ENCODE measurements at places on chromosomes 7 and 10.

DNA sequence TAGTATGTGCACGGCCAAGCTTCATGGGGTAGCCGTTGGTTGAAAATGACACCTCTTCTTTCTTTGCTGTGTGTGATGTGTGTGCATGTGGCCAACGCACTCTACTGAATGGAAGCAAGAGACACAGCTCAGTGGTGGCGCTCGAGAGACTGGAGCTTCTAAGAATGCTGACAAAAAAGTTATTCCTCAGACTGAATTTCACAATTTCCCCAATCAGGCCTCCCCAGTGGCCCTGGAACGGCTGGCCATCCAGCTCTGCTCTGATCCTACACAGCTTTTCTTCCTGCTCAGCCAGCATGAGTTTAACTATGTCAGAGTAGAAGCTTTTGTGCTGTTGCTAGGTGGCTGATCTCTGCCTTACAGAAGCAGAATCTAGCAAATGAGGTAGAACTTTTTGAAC lies 186.7 kb upstream of the PLXDC2 start:
- no peak for DNase-seq

DNA sequence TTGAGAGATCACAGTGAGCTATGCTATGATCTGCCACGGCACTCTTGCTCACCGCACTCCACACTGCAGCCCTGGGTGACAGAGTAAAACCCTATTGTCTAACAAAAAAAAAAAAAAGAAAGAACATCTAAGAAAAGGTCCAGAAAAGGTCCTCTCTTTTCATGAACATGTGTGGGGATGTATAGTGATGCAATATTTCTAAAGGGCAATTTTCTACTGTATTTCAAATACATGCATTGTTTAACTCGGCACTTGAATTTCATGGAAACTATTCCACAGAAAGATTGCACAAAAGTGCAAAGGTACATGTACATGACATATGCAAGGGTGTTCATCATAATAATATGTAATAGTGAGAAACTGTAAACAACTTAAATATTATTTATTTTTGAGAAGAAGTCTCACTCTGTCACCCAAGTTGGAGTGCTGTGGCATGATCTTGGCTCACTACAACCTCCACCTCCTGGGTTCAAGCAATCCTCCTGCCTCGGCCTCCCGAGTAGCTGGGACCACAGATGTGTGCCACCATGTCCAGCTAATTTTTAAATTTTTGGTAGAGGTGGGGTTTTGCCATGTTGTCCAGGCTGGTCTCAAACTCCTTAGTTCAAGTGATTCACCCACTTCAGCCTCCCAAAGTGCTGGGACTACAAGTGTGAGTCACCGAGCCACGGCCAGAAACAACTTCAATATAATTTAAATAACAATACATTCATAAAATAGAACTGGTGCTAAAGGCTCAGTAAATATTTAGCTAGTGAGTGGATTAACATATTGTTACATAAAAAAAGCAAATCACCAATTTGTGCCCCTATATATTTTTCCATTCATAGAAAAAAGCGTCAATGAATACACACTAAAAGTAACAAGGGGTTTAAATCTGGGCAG lies 1.3 kb upstream of the PPRC1 start:
- no peak for DNase-seq

GRCh38 chr7:106423111-106423510 lies 138.3 kb upstream of the NAMPT start:
- no peak for DNase-seq

DNA sequence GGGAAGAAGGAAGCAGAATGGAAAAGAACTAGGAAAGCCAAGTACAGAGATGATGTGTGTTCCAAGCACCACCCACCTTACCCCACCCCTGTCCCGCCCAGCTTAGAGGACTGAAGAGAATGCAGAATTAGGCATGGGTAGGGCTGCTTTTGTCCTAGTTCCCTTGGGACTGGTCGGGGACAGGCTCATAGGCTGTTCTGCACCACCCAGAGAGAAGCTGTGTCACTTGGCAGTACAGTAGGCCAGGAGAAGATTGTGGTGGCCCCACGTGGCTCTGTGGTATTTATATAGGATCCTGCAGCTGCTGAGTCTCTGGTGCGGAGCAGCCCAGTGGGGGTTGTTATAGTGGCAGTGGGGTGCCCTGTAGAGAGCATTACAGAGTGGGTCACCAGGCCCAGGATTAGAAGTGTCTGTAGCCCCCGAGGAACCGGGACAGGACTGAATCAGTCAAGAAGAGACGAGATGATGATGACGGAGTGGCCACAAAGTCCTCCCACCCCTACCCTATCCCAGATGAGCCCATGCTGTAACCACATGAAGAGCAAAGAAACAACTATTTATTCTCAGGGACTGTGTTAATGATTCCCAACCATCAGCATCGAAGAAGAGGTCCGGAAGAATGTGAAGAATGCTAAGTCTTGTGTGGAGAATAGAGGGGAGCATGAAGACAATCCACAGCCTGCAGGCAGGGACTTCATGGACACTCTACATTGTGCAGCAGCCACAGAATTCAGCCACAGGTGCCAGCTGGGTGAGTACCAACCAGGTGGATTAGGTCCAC lies 88.9 kb downstream of the C1GALT1 start:
- DNase-seq = no peak

DNA sequence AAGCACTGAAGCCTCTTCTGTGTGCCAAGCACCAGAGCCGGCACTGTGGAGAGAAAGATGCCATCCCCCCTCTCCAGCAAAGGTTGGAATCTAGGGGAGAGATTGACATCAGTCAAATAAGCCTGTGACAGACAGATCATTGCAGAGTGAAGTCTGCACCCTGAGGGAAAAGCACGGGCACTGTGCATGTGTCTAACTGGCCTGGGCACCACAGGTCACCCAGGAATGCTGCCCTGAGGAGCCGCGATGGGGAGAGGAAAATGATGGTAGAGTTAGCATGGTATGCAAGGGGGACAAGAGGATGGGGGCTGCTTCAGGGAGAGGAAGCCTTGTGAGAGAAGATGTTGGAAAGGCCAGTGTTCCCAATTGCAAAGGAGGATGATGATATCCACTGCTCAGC lies 261.0 kb downstream of the GRID1 start:
- DNase-seq = no peak

DNA sequence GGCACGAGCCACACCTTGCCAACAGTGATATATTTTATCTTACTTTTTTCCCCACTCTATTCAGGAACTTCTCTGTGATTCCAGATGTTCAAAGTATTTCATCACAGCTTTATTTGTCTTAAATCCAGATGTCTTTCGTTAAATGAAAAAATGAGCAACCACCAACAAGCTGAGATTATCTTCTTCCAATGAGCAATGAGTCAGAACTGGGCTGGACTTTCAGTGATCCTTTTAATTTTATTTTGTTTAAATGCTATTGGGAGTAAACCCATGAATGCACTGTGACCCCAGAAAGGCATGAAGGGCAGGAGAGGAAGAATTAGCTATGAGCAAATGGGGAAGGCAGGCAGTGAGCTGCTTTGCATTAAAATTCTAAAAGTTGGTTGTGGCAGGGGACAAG lies 77.6 kb upstream of the IMMP2L start:
- DNase-seq = no peak

GRCh38 chr7:150629347-150629746 lies 2.8 kb downstream of the GIMAP6 start:
- DNase-seq = no peak

GRCh38 chr10:49135575-49136313 lies 1.9 kb upstream of the FAM170B start:
- DNase-seq = no peak

- DNase-seq = no peak
Observed at GRCh38 chr7:107208024-107208521, 39.3 kb downstream of the HBP1 start.

DNA sequence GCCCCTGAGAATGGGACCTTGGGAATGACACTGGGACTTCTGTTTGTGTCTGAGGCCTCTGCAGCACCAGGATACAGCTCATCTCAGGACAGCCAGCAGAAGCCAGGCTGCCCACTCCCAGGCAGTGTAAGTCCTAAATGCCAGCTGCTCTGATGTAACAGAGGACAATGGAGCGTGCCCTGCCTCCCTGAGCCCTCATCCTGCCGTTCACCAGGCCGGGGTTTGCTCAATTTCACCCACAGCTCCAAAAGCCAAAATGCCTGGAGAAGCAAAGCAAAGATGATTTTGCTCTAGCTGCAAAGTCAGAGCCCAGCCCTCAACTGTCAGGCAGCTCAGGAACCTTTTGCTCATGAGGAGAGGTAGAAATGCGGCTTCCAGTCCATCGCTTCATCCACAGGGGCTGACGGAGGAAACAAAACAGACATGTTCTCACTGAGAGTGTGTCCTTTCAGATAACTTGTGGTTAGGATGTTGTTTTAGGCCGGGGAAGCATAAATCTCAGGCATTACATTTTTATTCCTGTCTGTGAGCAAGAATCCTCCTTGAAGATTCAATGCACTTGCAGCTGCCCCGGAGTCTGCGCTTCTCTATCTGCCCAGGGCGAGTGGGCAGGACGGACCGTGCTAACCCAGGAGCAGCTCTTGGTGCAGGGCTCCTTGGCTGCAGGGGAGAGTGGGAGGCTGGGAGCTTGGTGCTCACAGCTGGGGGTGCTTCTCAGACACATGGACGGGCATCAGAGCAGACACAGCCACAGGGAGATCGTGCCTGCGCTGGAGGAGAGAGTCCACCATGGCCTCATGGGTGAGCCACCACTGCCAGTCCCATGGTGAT lies 83.2 kb upstream of the CHST15 start:
- DNase-seq = no peak

- no peak for DNase-seq
Observed at GRCh38 chr7:68619526-68619925, 978.7 kb upstream of the AUTS2 start.

- DNase-seq = no peak
Observed at GRCh38 chr7:41416208-41416595, 286.7 kb downstream of the INHBA start.

GRCh38 chr7:24341691-24342413 lies 57.9 kb downstream of the NPY start:
- no peak for DNase-seq

DNA sequence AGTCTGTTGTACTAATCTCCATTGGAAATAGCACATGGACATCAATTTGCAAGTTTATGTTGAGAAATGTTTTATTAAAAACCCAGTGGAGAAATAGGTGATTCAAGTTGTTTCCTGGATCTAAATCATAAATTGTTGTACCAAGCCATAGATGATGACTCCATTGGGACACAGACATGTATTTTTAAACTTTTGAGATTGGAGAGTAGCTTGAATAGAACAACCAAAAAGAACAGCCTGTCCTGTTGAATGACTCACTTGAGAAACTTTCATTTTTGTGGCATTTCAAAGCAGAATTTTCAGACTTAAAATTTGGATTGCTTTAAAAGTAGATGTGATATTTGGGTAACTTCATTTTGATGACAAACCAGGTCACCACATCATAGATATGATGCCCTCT lies 197.5 kb downstream of the GPAM start:
- no peak for DNase-seq

DNA sequence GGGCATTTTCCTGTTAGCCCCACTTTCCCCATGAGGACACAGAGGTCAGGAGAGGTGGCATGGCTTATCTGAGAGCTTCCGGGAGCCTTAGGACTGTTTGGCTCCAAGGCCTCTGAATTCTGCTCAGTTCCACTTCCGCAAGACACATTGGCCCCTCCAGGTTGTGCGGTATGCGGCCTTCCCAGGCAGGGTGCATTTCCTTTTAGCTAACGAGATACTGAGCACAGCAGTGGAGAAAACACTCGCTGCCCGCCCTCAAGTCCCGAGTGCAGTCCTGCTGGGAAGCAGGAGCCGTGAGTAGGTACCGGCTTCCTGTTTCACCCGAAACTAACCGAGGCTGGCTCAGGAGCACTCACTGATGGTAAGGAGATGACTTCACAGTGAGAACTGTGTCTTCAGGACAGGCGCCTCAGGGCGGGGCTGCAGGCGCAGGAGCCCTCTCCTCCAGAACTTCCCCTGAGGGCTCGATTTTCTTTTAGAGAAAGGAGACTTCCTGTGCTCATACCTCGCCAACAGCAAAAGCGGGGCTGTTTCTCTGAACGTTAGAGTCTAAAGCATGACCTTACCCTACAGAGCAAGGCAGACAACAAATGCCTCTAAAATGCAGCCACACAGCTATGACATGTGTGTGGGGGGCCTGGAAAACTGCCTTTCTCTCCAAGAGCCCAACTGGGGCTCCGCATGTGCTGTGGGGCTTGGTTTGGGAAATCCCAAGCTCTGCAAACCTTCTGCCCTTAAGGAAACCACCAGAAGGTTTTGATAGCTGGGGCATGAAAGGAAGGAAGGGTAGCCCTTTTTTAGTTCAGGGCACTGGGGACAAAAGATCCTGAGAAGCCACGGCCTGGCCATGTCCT lies 25.9 kb downstream of the RGS10 start:
- no peak for DNase-seq

GRCh38 chr10:89129911-89130310 lies 77.2 kb downstream of the CH25H start:
- no peak for DNase-seq

DNA sequence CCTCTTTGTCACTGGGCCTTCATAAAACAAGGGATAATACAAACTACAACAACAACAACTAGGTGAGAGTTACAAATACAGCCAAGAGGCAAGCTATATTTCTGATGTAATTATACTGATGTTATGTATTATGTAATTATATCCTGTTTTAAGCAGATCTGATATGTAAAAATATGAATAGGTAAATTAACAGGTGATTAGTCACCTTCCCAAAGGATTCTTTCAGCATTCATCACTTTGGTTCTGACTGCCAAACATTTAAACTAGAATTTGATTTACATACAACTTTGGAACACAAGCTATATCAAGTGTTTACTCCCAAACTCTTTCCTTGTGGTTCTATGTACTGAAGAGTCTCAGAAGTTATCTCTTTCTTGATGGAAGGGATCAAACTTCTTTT lies 53.7 kb downstream of the BEND7 start:
- no peak for DNase-seq

DNA sequence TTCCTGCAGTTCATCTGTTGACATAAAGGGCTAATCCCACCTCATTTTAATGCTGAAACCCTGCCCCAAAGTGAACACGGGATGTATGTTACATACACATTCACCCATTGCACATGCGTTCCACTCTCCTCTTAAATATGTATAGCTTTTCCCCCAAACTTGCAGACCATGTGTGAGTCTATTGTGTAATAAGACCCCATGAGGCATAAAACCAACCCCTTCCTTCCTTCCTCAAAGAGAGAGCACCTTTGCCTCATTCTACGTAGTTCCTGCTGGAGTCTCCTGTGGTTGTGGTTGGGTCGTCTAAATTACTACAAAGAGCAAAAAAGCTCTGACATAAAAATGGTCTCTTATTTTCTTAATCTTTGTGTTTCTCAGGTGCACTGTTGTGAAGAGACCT lies 345.7 kb upstream of the KLF6 start:
- no peak for DNase-seq

DNA sequence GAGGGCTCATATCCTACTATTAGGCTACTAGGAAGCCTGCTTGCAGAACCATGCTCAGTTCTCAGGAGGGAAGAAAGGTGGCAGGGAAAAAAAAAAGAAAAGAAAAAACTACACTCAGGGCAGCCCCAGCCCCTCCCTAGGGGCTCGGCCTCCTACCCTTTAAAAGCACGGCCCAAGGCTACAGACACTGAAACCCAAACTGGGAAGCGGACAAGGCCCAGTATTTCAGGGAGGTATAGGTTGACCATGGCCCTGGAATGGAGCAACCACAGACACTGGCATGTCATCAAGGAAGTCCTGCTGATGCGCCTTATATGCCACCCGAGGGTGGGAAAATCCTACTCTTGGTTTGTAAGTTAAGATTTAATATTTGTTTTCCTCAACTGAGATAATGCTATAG lies 50.8 kb downstream of the DLG5 start:
- no peak for DNase-seq

GRCh38 chr7:64887756-64888508 lies 15.1 kb upstream of the ZNF273 start:
- DNase-seq = no peak

Measured in NCI-H1048 (cell line).